ENCODE measurements at places on chromosomes 5 and 9. TPM values are rescaled to one million over a fixed set of nuclear protein-coding genes. Genes with fewer than 3 reads are reported as not detected.

- no peak for DNase-seq
These were observed 1.0 kb downstream of the GABRB2 start for GRCh38 chr5:161545344-161546094.

GRCh38 chr5:71862087-71862486 is 143.0 kb downstream of the CARTPT start:
- DNase-seq, result no peak

DNA sequence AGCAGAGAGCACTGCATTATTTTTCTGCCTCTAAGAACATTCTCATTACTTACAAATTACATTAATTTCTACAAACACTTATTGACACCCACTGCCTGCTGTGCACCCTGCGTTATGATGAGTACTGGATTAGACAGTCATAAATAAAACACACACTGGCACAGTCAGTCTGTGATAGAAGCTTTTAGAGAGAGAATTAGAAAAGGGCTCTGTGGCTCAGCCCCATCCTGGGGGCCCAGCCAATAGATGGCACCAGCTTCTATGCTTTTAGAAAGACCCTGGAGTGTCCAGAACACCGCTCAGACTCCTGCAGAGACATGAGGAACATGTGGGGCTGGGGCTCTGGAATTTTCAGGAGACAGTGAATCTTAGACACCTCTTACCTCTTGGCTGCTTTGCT is 61.0 kb upstream of the RAPGEF1 start:
- DNase-seq, result no peak

- no peak for DNase-seq
These were observed 38.8 kb upstream of the ANKRD33B start for GRCh38 chr5:10525124-10525495.

Gene LYSMD3
- total RNA-seq, result 25.5 TPM

GRCh38 chr9:112530751-112531205 is 44.2 kb downstream of the KIAA1958 start:
- no peak for DNase-seq

Gene SCGB3A2
- not detected for total RNA-seq

Measured in umbilical cord (tissue), 2 donors.